Inflammatory macrophage treated with lipopolysaccharide for 4 hours (primary cell): ENCODE measurements at places on chromosomes 7 and 10.

DNA sequence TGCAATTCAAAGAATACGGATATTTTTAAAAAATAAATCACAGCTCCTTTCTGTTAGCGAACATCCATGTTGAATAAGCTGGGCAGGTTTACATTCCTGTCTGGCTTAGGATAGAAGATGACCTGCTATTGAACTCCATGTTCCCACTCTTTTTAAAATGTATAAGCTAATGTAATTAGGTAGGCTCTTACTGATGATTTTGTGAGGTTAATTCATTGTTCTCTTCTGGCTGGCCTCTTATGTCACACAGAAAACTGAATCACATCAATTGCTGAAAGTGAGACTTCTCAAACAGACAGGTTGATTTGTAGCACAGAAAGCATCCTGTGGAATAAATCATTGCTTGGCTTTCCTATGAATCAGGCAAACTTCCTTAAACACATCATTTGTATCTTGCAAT lies 24.2 kb downstream of the HGF start:
- no peak for DNase-seq

GRCh38 chr7:47556511-47557180 lies 25.3 kb downstream of the TNS3 start:
- DNase-seq: peak; percentile 61

- no peak for DNase-seq
These were observed 27.8 kb downstream of the COA1 start for GRCh38 chr7:43701500-43701854.

- DNase-seq: peak; percentile 66
These were observed 2.7 kb upstream of the PDGFA start for GRCh38 chr7:522071-522950.

DNA sequence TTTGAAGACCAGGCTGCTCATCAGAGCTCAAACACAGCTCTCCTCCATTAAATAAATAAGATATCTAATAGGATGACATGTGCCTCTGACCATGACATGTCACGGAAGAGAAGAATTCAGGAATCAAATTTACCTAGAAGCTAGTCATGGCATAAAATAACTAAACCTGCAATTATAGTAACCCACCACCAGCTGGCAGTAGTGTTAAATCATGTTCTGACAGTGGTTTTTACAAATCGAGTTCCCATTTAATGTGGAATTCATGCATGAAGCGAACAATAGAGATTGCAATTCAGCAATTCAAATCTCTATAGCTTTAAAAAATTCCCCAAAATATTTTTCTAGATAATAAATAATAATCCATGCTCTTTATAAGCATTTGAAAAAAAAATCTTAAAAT lies 74.6 kb upstream of the IKZF1 start:
- peak; percentile 59 for DNase-seq

DNA sequence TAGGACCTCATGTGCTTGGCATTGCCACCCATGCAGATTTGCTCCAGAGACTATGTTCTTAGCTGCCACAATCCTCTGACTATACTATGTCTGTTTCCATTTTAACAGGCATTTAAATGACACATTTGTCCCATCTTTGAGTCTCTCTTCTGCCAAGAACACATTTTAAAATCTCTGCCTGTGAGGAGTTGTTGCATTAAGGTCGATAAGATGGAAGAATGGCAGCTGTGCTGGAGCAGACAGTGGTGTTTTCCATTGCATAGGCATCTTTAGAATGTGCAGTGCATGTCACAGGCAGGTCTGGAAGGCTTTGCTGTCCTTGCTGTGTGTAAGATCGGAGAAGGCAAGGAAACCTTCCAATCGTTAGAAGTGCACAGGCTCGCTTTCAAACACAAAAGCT lies 70.9 kb upstream of the CELF2 start:
- DNase-seq: no peak

DNA sequence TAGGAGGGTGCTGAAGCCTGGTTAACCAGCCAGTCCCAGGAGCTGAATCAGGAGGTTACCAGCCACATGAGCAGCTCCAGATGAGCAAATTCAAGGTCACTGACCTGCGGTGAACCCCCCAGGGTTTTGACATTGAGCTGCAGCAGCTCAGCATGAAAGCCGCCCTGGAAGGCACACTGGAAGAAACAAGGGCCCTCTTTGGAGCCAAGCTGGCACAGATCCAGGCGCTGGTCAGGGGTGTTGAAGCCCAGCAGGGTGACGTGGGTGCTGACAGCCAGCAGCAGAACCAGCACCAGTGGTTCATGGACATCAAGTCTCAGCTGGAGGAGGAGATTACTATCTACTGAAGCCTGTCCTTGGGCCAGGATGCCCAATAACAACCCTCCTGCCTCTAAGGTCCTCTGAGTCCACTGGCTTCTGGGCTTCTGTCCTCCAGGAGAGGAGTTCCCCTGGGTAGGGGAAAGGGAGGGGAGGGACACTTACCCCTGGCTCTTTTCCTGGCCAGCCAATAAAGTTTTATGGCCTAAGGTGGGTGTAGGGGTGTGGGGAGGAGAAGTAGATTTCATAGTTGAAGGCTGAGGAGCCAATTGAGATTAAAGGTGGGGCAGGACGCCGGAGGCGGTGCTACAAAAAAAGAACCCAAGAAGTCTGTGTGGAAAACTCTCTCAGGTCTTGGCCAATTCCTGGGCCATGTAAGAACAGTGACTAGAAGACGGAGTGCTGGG lies 29.4 kb upstream of the ATOH7 start:
- no peak for DNase-seq

DNA sequence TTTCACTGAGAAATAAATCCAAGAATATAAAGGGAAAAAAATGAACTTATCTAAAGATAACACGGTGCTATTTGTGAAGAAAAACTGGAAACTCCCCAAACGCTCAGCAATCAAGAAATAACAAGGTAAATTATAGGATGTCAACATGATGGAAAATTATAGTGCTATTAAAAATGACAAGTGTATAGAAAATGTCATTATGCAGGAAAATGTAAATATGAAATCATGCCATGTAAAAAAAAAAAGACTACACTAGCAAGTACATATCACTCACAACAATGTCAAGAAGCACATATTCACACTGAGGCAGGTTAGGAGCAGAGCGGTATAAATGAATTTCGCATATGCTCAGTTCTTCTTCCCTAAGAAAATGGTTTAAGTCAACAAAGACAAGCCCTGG lies 27.7 kb downstream of the KLRG2 start:
- no peak for DNase-seq

- DNase-seq: no peak
These were observed 28.4 kb downstream of the DIP2C start for GRCh38 chr10:660970-661596.

DNA sequence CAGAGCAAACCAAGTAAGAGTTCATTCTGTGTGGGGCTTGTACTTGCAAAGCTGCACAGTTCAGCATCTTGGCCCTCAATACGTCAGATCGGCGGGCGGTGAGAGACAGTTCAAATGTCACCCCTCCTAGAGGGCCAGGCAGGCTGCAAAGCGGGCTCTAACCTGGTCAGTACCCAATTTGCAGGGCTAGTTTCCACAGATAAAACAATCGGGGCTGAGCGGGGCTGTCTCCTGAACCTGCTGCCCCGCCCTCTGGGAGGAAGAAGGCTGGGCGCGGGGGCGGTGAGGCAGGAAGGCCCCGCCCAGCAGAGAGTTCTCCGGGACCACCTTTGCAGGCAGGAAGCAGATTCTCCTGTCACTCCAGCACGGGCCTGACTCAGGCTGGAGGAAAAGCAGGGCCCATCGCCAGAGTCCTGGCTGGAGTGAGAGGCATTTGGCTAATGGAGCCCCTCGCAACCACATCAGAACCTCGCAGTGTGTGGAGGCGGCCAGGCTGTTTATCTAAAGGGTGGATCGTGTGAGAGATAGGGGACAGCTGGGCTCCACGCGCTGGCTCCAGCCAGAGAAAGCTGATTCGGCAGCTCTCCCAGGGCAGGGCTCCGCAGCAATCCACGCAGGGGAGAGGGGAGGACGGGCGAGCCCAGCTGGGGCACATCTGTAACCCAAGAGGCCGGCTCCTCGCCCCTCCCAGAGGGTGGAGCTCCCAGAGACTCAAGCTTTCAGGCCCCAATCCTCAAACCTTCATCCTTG lies 83.1 kb downstream of the SH3PXD2A start:
- peak; percentile 19 for DNase-seq

DNA sequence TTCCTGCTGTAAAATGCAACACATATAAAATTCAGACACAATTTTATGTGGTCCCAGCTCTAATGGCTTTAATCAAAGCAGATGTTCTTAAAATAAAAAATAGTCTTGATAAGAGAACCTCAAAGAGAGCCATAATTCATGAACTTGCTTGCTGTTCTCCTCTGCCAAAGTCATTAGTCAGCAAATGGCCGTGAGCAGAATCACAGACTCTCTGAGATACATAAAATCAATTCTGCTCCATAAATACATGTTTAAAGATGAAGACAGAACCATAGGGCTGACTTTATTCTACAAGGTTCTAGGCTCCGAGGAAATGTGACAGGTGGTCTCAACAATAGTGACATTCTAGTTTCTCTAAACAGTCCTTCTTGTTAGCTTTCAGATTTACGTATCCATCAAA lies 29.8 kb downstream of the HSPA12A start:
- no peak for DNase-seq

GRCh38 chr7:36370046-36370445 lies 19.6 kb upstream of the ANLN start:
- DNase-seq: no peak

DNA sequence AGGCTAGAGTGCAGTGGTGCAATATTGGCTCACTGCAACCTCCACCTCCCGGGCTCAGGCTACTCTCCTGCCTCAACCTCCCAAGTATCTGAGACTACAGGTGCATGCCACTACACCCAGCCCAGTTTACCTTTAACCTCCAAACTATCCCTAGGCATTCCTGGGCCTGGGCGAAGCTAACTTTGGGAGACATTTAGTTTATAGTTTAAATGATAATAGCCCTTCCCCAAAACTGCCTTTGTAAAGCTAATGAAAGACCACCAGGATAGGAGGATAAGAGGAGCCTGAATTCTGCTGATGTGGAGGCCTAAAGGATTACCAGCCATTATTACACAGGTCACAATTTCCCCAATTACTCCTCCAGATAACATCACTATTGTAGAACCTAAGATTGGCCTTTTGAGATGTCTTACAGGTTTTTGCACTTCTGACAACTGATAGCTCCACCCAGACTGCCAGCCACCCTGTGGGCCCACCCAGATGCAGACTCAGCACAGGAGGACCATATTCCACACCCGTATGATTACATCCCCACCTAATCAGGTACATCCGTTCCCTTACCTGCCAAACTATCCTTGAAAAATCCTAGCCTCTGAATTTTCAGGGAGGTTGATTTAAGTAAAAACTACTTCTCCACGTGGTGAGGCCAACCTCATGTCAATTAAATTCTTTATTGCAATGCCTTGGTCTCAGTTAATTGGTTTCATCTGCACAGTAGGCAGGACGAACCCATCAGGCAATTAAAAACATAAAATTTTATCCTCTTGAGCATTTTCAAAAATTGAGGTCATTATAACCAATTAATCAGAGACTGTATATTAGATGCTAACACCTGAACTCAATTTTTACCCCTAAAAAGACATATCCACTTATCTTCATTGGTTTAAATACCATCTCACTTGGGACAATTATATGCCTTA lies 62.3 kb upstream of the TMEM254 start:
- DNase-seq: no peak

DNA sequence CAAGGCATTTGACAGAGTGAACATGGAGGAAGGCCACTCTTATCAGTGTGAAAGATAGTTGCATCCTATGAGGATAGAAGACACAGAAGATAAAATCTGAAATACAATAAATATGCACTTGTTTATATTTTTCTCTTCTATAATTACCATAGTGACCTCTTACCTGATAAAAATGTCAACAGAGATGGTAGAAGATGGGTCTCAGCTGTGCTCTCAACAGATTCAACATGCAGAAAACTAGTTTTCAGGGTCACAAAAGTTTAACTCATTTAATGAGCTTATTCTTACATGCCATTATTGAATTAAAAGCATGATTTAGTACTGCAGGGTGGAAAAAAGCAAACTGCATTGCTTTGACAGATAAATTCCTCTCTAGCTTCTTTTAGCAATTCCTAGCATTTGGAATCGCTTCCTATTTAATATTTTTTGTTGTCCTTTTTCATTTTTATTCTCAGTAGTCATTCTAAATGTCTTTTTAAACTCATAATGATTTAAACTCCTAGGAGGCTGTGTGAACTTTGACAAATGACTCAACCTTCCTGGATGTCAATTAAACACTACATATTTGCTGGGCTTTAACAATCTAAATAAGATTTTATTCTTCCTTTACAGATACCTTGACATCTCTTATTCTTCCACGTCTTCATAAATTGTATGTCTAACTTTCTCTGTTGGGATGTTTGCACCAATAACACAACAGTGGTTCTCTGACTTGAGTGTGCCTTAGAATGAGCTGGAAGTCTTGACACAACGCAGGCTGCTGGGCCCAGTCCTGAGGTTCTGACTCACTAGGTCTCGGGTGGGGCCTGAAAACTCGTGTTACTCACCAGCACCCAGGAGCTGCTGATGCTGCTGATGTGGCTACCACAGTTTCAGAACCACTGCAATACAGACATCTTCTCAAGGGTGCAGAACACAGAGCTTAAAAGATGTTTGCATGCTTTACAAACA lies 565.5 kb upstream of the IGFBP3 start:
- no peak for DNase-seq
